Stimulated activated CD8-positive, alpha-beta memory T cell treated with anti-CD3 and anti-CD28 coated beads, Interleukin-4, amount 100 ng/mL, for 4 hours (primary cell): ENCODE measurements at places on chromosomes 13 and 19.
A peak's percentile ranks its signal among the peaks of the same experiment; 100 is the strongest.

GRCh38 chr13:27450921-27451471, 632 bp upstream of the MTIF3 start:
- no peak for DNase-seq

GRCh38 chr13:94586371-94586770, 9.6 kb downstream of the TGDS start:
- DNase-seq = no peak

- no peak for DNase-seq
These were observed 20.5 kb upstream of the SHKBP1 start for GRCh38 chr19:40555978-40556689.

- no peak for DNase-seq
These were observed at the start of gene SIAH3 for GRCh38 chr13:45851171-45851921. TSS of gene SIAH3 (minus strand) at chr13:45851753. CDS start at chr13:45851629, 124 bp downstream.

DNA sequence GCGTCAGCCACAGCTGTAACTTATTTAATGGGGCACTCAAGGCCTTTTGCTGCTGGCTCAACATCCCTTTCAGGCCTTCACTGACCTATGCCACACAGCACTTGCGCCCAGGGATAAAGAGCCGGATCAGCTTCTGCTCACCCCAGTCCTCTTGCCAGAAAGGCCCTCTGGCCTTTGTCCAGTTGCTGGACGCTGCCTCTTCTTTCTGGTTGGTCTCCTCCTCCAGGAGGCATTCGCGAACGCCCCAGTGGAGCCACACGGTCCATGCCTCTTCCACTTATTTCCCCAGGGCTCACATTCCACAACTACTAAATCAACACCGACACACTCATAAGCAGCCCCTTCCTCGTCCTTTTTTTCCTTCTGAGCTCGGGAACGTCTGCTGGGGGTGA, 3.7 kb upstream of the ZNF329 start:
- DNase-seq = no peak

GRCh38 chr13:39822437-39822836, 167.0 kb downstream of the COG6 start:
- DNase-seq = no peak

GRCh38 chr13:43110036-43110435, 86.7 kb downstream of the DNAJC15 start:
- DNase-seq = no peak

- DNase-seq = peak; percentile 47
These were observed 1.0 kb upstream of the GTF2F1 start for GRCh38 chr19:6393983-6394412.

DNA sequence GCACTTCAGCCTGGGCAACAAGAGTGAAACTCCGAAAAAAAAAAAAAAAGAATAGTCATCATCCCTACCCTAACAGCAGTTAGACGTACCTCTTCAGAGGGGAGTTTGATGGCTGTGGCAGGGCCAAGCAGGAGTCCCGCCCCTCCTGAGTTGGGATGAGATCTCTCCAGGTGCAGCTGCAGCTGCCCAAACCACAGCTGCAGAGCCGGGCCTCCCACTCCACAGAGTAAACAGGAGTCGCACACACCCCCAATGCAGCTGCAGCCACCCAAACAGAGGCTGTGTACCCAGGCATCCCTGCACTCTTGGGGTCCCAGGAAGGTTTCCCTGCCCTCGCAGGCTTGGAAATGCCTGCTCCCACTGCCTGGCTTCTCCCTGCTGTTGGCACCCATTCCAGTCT, 17.4 kb upstream of the MLLT1 start:
- DNase-seq = no peak

- no peak for DNase-seq
These were observed 32.6 kb upstream of the CXCL17 start for GRCh38 chr19:42475366-42475765.
